Activated CD4-positive, alpha-beta T cell treated with anti-CD3 and anti-CD28 coated beads, Interleukin-2, amount 50 U/mL, for 48 hours (primary cell): ENCODE measurements at places on chromosomes 12 and 14.

DNA sequence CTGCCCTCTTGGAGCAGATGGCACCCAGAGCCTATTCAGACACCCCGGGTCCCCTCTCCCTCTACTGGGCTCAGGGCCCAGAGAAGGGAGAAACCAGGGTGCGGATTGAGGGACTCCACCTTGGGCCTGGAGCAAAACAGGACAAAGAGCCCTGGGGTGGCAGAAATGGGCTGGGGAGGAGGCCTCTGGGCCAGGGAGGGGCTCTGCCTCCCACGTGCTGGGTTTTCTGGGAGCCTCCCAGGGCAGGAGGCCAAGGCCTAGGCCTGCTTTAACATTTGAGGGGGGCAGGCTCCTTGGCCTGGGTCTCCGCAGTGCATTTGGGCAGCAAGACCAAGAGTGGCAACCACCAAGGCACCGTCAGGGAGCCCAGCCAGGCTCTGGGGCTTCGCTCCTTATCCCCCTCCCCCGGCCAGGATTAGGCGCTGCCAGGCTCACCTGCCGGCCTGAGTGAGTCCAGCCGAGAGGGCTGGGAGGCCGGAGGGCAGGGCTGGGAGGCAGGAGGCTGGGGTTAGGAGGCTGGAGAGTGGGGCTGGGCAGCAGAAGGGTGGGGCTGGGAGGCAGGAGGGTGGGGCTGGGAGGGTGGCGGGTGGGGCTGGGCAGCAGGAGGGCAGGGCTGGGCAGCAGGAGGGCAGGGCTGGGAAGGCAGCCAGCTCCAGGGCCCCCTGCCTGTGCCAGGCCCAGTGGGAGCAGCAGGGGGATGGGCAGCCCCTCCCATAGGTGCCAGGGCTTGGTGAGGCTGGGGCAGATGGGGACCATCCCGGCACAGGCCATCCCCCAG, 101.8 kb upstream of the EIF5 start:
- no peak for DNase-seq

DNA sequence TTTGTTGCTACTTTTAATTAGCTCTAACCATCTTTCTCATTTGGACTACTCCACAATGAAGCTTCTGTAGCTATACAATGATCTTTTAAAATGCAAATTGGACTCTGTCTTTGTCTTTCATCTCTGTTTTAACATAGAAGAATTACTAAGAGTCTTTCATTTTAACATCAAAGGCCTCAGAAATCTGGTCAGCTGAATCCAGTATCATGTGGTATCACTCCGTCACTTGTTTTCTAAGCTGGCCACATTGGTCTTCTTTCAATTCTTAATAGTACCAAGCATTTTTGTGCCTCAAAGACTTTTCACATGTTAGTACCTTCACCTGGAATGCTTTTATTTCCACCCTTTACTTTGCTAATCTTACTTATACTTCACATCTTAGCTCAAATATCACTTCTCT, 95.5 kb upstream of the SLC16A7 start:
- DNase-seq, result no peak

DNA sequence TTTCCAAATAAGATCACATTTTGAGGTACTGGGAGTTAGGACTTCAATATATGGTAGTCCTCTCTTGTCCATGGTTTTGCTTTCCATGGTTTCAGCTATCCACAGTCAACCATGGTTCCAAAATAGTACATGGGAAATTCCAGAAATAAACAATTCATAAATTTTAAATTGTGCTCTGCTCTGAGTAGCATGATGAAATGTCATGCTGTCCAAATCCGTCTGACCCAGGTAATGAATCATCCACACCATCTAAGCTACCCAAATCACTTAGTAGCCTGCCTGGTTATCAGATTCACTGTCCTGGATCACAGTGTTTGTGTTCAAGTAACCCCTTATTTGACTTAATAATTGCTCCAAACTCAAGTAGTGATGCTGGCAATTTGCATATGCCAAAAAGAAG, 197.9 kb downstream of the TMTC3 start:
- DNase-seq, result no peak

DNA sequence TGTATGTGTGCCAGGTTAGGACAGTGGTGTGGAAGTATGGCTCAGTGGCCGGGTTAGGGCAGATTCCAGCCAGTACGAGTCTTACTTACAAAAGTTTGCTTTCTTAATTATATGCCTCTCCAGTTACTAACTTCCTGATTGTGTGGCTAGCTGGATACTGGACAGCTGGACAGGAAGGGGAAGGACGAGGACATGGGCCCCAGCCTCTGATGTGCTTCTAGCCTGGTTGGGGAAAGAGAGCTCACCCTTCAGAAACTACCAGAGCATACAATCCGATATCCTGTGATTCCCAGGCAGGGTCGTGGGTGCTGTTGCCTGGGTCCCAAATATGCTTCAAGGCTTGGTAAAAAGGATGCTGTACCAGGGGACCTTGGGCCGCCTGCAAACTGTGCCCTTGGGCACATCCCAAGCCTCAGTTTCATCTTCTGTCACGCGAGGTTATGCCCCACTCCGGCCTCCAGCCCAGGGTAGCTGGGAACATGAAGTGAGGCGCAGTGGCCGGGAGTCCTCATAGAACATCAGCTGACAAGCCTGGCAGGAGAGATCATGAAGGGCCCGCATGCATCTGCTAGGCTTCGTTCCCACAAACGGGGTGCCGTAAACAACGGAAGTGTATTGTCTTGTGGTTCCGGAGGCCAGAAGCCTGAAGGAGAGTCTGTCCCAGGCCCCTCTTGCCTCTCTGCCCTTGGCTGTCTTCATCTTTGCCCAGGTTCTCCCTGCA, 23.2 kb upstream of the RIN3 start:
- no peak for DNase-seq

GRCh38 chr12:78004249-78005093, 173.8 kb downstream of the NAV3 start:
- DNase-seq, result no peak

DNA sequence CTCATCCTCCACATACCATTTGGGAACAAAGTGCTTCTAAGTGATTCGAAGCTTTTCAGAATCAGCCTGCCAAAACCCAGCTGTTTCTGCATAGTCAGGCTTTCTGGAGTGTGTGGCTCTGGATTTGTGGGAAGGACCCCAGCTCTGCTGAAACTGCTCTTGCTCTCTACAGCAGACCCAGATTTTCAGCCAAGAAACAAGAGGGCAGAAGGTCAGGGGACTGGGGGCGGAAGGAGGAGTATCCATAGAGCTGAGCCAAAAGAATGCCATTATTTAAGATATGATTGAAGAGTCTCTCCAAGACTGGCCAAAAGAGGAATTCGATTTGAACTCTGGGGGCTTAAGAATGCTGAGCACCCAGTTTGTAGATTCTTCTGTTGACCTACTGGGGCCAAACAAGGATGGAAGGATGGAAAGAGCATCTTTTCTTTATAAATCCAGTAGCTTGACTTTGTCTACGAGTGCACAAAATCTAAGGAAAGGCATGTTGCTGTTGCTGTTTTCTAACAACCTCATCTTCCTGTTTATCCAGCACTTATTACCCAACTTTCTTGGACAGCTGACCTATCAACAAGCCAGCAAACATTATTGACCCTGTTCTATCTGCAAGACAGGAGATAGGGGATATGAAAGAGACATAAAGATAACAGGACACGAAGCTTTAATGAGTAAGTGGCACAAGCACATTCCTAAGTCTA, 29.2 kb downstream of the FBLN5 start:
- DNase-seq, result no peak

GRCh38 chr12:79732638-79733037, 41.9 kb upstream of the PAWR start:
- DNase-seq, result no peak

DNA sequence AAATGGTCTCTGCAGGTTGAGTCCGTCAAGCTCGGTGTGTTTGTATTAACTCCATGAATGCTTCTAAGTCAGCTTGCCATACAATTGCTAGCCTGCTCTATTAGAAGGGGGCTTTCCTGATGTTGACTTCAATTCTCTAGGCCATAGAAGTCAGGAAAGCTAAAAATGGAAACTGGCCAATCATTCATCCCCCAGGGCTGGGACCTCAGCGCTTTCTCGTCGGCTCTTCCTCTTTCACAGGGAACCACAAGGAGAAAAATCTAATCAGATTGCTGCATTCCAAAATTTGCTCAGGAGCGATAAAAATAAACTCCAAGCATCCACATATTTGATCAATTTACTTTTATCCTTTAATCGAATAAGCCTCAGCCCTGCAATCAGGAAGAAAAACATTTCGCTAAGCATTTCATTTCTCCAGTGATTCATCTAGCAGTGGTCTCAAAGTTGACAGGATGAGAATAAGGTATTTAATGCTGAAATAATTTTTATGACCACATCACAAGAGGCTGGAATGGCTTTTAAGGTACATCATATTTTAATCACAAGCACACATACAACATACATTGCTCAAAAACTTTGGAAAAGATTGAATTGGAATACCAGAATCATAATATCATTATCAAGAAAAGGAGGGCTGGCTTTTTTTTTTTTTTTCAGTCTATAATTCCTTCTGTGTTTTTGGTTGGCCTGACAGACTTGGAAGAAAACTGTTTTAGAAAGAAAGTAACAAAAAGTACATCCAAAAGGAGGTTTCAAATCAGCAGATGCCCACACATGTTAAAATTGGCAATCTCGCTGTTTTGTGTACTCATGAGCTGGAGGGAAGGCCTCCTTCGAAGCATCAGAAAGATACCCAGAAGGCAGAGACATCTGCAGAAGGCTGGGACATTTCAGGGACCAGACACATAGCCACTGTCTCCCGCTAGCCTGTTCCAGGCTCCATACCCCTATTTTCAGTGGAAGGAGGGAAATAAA, 316.3 kb downstream of the NUAK1 start:
- no peak for DNase-seq
